ENCODE measurements at places on chromosomes 16 and 17.

DNA sequence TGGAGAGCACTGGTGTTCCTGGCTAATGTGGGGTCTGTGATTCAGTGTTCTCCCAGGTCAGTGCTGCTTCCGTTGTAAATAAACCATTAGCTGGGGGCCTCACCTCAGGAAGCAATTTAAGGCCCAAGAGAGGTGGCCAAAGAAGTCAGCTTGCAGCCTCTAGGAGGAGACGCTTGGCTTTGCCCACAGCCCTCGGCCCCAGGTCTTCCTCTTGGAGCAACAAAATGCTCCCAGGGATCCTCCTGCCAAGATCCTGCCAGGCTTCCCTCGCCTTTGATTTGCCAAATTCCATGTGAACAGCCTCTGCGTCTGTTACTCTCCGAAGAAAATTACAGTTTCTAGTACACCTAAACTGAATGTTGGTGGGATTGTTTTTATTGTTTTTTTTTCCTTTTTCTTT lies 62.4 kb upstream of the TBX2 start:
- no peak for DNase-seq

- DNase-seq, result no peak
These were observed 804.5 kb upstream of the SOX9 start for GRCh38 chr17:71316176-71316897.

DNA sequence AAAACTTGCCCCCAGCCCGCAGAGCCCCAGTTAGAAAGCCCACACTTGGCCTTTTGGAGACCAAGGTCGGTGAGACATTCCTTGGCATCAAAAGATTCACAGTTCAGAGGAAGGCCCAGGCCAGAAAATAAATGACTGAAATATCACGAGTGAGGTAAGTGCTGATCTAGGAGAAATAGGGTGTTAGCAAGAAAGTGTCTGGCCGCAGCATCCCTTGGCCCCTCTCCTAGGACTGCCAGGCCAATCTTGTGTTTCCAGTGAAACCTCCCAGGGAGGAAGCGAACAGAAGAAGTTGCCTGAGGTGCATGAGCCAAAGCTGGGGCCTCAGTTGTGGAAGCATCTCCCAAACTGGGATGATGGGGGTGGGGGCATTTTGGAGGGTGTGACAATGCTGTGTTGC lies 22.5 kb upstream of the NSMCE1 start:
- DNase-seq, result no peak

- no peak for DNase-seq
These were observed 2.9 kb upstream of the ABCA10 start for GRCh38 chr17:69231521-69231920.

GRCh38 chr16:2852731-2853507 lies 5.1 kb downstream of the PRSS22 start:
- DNase-seq, result no peak
